Epithelial cell of proximal tubule (primary cell): ENCODE measurements at places on chromosomes 6 and 20.
A peak's percentile ranks its signal among the peaks of the same experiment; 100 is the strongest.

GRCh38 chr6:38681850-38682249 is 21.1 kb downstream of the GLO1 start:
- DNase-seq, result no peak

DNA sequence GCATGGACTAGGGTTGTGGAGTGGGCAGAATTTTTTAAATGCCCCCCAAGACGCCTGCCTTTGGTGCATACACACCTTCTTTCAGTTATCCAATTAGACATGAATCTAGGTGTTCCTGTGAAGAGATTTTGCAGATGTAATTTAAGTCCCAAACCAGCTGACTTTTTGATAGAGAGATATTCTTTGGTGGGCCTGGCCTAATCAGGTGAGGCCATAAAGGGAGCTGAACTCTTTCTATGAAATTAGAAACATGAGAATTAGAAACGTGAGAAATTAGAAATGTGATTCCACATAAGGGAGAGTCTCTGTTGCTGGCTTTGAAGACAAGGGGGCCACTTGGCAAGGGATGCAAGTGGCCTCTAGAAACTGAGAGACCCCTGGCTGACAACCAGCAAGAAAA is 36.4 kb upstream of the TTPAL start:
- DNase-seq, result no peak

DNA sequence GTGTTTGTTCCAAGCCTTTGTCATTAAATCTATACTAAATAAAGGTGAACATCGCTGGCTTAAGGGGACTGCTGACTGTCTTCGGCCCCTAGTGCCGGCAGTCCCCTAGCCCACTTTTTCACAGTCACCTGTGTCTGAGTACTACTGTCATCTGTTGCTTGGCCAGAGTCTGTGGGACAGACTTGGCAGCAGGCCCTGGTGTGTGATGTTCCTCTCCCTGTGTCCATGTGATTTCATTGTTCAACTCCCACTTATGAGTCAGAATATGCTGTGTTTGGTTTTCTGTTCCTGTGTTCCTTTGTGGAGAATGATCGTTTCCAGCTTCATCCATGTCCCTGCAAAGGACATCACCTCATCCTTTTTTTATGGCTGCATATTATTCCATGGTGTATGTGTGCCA is 133.4 kb downstream of the HAO1 start:
- DNase-seq, result no peak

DNA sequence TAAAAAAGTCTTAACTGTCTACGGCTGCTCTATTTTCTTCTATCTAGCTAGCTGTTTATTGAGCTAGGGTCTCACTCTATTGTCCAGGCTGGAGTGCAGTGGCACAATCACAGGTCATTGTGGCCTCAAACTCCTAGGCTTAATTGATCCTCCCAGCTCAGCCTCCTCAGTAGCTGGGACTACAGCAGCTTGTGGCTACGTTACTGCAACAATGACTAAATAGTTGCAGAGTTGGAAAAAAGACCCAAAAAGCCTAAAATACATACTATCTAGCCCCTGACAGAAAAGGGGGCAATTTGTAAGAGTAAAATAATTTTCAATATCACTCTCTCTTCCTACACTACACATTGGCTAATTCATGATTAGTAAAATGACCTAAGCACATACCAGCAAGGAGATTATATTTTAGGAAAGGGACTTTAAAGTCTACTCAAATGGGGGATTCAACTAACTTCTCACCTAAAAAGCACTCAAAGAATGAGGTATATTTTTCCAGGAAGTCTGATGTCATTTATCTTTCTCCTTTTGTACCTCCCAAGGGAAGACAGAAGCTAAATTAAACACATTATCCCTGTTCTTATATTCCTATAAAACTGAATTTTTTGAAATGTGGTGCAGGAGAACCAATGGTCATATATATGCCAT is 82.8 kb downstream of the ZMYND8 start:
- DNase-seq, result no peak

DNA sequence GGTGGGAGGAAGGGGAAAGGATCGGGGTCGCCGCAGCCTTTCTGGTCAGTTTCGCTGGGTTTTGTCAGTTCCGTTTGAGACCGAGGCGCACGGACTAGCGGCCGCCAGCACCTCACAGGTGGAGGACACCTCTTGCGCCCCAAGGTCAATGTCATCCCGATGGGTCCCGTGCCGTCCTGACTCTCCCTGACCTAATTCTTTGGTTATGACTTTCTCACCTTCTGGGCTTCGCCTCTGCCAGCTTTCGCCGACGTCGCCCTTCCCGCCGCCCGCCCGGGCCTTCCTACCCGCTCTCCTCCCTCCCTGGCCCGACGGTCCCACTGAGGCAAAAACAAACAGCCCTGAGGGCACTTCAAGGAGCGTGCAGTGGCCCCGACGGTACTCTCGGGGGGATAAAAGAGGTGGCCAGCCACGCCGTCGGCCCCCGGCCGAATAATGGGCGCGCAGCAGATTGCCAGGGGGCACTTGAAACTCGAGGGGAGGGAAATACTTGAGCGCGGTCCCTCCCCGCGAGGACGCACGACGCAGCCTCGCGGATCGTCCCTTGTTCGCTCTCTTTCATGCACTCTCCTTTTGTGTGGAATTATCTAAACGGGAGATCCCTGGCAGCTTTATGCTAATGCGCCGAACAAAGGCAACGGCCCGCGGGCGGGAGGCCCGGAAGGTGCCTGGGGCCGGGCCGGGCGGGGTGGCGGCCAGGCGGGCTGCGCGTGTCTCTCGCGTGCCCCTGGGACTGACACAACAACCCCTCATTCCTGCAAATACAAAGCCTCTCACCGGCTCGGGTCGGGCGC is 3.9 kb upstream of the INSM1 start:
- DNase-seq, result no peak

DNA sequence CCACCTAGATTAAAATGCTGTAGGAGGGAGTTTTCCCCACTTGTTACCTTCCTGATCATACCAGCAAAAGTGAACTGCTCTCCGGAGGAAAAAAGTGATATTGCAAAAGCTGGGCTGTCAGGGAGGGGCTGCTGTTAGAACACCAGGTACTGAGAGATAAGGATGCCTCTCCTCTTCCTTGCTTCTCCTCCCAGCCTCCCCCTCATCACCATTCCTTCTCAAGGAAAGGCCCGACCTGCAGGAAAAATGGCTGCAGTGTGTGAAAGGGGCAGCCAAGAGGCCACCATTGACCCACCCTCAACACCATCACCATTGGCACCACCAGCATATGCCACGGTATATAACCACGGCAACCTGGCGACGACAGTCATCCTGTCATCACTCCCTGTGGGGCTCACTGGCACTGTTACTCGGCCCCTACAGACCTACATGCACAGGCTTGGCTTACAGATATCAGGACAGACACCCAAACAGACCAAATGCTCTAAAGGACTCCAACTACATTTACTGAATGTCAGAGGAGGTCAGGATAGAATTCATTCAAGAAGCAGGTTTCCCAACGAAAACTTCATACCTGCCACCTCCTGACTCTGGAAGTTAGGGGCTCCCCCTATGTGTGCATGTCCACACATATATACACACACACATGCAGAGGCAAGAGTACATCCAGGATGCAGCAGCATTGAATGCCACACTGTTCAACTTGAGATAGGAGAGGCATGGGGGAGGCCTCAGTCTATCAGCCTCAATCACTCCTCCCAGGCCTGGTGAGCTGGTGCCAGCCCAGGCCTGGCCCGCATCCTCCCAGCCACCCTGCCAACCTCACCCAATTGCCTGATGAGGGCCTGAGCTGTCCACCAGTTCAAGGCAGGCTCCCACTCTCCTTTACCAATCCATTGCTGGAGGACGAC is 13.9 kb upstream of the MDGA1 start:
- DNase-seq, result no peak

- no peak for DNase-seq
Observed at GRCh38 chr6:87803791-87804190, 101.8 kb upstream of the AKIRIN2 start.

DNA sequence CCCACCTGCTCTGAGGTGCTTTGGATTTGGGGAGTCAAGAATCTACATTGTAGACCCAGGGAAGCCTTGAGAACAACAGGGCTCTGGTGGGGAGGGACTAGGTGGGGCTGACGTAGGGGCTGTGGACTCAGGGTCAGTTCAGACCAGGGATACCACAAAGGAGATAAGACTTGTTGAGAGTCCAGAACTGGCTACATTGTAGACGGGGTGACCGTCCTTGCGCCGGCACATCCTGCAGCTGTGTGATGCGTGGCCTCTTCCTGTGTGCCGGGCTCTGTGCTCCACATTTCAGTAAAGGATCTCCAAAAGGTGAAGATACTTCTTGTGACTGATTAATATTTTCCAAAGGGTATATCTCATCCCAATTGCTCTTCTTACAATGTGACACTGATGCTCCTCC is 9.8 kb upstream of the TLDC2 start:
- no peak for DNase-seq

DNA sequence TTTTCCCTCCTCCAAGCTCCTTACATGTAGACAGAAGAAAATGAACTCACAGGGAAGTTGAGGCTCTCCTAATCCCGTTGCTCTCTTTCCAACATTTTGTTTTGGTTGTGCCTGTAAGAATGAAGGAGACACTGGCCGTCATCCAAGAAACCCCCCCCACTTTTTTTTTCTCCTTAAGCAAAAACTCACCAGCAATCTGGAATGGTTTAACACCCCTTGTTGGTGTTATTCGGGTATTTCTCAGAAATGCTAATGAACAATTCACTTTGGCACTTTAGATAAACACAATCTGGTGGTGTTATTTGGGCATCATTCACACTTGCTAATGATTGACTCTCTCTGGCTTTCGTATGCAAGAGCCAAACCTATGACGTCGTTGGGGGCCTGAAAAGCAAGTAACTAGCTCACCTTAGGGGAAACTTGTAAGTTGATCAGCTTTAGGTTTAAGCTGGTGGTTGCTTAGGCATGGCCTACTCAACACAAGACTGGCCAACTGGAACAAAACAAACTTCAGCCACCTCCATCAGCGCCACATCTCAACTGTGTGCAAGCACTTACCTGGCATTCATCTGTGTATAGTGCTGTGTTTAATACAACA is 24.3 kb upstream of the OLIG3 start:
- peak; percentile 67 for DNase-seq

DNA sequence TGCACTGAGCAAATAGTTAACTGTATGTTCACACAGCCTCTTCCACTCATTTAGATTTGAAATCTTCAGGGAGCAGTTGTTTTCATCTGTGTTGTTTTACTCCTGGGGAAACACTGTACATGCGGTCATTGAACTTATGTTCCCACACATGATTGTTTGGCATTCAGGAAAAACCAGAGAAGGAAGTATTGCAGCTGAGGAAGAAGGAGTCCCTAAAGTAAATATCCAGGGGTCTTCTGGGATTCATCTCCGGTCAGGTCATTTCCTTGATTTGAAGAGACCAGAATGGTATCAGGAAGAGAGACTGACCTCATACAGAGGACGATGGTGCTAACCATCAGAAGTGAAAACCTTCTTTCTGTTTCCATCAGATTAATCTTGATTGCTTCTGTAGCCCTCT is 52.5 kb downstream of the DCBLD1 start:
- DNase-seq, result no peak

- no peak for DNase-seq
Observed at GRCh38 chr6:125781314-125781868, 9.4 kb upstream of the NCOA7 start.

DNA sequence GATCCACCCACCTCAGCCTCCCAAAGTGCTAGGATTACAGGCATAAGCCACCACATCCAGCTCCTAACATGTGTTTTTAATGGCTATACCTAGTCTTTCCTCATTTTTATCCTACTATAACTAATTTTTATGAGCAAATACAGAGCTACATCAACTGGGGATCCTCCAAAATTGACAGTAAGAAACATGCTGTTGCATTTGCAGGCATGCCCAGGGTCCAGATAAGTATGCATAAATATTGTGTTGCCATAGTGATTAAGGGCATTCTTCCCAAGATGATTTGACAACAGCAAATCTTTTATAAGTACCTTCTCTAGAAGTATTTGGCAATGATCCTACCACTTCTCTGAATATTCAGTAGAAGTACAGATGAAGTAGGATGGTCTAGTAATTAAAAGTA is 41.9 kb upstream of the MOXD1 start:
- DNase-seq, result no peak

DNA sequence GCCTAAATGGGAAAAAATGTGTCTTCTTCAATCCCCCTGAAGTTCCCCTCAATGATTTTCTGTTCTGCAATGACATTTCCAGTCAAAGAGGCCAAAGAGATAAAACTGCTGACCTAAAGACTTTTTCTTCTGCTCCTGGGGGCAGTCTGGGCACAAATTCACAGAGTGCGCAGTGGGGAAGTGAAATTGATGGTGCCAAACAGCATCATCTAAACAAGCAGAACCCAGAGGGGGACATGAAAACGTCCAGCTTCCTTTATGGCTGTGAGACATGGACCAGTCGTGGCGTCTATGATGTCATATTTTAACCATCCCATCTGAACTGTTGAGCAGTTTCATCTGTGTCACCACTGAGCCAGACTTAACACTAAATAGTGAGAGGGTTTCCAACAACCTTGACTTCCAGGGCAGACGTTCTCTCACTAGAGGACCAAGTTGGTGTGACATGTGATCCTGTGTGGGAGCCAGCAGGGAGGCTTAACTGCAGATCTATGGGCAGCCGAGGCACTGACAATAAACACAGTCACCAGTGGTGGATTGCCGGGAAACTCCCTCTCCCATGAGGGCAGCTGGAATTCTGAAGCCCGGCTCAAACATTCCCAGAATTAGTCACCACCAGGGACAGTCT is 12.4 kb downstream of the SCML4 start:
- peak; percentile 50 for DNase-seq

- no peak for DNase-seq
Observed at GRCh38 chr6:161110028-161110779, 118.6 kb downstream of the MAP3K4 start.

- no peak for DNase-seq
Observed at GRCh38 chr6:30211899-30212298, 1.3 kb downstream of the TRIM26 start.

DNA sequence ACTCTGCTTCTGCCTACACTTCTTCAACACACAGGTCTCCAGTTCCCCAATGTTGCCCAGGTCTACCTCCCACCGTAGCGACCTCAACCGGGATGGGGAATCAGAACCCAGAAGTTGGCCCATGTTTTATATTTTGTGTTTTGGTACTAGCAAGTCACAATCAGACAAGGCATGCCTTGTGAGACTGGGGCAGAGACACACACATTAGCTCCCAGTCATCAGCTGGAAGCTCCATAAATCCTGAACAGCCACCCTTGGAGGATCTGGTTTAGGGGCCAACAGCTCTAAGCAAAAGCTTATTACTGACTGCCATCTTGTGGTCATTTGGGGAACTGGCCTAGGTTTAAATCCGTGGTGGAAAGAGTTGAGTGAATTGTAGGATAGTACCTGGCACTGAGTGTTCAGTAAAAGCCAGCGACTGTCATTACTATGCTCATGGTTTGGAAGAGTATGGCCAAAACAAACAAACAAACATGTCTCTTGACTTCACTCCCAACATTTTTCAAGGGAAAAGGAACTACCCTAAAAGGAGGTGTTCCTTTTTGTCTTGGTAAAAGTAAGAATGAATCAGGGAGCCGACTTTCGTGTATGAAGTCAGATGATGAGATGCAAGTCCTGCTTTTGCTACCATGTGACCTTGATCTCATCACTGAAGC is 40.5 kb downstream of the PIM1 start:
- peak; percentile 45 for DNase-seq

- DNase-seq, result no peak
Observed at GRCh38 chr6:31663126-31663960, 1.5 kb downstream of the GPANK1 start.

GRCh38 chr6:152078001-152078400 is 270.5 kb downstream of the ESR1 start:
- no peak for DNase-seq

- DNase-seq, result no peak
Observed at GRCh38 chr6:70886661-70887060, 70.2 kb downstream of the B3GAT2 start.

GRCh38 chr6:1558388-1558787 is 51.3 kb upstream of the FOXC1 start:
- DNase-seq, result no peak
